ENCODE measurements at places on chromosomes 12 and 14.

DNA sequence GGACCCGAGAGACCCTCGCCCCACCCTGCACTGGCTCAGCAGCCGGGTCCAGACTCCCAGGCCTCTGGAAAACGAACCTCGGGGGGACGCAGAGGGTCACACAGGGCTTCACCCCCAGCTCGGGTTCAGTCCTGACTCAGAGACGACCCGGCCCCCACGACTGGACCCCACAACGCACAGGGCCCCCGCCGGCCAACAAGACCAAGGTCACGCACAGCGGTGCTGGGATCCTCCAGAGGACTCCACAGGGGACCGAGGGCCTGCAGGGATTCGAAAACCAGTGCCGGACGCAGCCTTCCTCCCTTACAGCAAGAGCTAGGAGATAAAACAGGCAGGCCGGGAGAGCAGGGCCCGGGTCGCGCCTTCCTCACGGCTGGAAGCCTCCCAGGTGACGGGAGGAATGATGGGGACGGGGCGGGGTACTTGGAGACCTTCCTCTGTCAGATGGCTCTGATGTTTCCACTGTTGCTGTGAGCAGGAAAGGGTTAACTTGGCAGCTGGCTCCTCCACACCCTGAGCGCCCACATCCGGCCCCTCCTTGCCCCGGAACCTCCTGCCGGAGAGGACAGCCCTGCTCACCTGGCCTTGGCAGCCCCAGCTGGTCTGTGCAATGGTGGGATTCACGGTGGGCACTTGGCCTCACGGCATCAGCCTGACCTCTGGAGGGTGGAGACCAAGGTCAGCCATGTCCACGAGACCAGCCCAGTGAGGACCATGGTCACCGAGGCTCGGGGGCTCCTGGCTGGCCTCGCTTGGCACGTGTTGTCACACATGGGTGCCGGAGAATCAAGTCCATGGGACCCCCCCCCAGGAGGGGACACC lies 46.2 kb downstream of the GALNT9 start:
- H3K36me3 ChIP-seq, result no peaks in the 10 kb centered on the region
- peak; percentile 5 for DNase-seq
- peaks cover 5% of the 10 kb centered on the region for H3K27me3 ChIP-seq
- H3K4me1 ChIP-seq, result peaks cover 19% of the 10 kb centered on the region
- peak overlapping the region; percentile 9 for H3K4me3 ChIP-seq

- H3K27ac ChIP-seq, result no peak overlapping the region
- H3K27me3 ChIP-seq, result no peaks in the 10 kb centered on the region
- H3K4me1 ChIP-seq, result no peaks in the 10 kb centered on the region
- H3K4me3 ChIP-seq, result no peak overlapping the region
Measured at GRCh38 chr12:52442600-52443061, 8.5 kb upstream of the KRT75 start.

DNA sequence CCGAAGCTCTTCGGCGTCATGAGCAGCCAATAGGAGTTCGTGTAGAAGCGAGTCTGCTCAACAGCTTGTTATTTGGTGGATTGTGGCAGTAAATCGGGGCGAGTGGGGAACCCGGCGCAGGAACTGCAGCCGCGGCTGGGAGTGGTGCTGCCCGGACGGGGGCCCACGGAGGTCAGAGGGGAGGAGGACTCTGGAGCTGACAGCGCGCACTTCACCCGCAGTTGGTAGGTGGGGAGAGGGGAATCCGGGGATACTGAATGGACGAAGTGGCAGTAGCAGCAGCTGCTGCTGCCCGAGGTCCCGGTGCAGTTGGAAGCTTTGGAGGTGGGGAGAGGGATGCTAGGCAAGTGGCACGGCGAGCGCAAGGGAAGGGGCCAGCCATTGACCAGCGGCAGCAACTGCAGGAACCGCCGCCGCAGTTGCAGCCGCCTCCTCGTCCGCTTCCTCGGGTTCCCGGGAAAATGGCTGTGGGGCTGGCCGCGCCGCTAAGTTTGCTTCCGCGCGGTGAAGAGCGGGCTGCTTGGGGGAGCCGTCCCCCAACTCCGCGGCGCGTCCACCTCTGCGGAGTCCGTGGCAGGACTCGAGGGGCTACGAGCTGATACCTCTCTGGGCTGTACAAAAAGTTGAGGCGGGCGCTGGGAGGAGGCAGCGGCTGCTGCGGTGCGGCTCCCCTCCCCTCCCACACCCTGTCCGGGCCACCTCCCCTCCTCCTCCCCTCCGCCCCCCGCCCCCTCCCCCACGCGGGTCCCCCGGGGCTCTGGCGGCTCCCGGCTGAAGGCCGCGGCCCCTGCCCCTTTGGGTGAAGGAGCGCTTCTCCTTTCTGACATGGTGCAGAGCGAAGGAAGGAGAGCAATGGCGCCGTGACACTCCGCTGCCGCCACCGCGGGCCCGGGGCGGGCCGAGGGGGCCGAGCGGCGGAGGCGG lies at the start of gene ARID4A:
Gene ARID4A (plus strand): TSS at position 79 of the 924 bp plus-strand sequence. CDS start 1,300 bp downstream, outside the sequence.
- no peaks in the 10 kb centered on the region for H3K27me3 ChIP-seq
- peak; percentile 20 for DNase-seq
- H3K4me3 ChIP-seq, result peak within 1 kb of the TSS; percentile 81
- H3K36me3 ChIP-seq, result peaks cover 18% of the 10 kb centered on the region
- H3K27ac ChIP-seq, result peak within 1 kb of the TSS; percentile 99

DNA sequence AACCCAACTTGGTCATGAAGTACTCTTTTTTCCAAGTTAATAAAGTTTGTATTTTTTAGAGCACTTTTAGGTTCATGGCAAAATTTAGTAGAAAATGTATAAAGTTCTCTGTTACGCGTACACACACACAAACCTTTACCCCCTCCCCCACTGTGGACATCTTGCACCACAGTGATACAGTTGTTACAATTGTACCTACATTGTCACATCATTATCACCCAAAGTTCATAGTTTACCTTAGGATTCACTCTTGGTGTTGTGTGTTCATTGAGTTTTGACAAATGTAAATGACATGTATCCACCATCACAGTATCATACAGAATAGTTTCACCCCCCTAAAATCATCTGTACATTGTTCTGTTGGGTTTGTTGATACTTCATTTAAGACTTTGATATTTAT lies 23.9 kb downstream of the PLEKHA5 start:
- H3K4me1 ChIP-seq, result no peaks in the 10 kb centered on the region
- no peak overlapping the region for H3K27ac ChIP-seq
- no peaks in the 10 kb centered on the region for H3K36me3 ChIP-seq
- DNase-seq, result no peak
- no peaks in the 10 kb centered on the region for H3K27me3 ChIP-seq
- no peak overlapping the region for H3K4me3 ChIP-seq

- no peak overlapping the region for H3K4me3 ChIP-seq
- no peaks in the 10 kb centered on the region for H3K4me1 ChIP-seq
- no peaks in the 10 kb centered on the region for H3K36me3 ChIP-seq
- H3K27me3 ChIP-seq, result no peaks in the 10 kb centered on the region
- no peak overlapping the region for H3K27ac ChIP-seq
Measured at GRCh38 chr12:42679466-42679865, 89.9 kb upstream of the PRICKLE1 start.

DNA sequence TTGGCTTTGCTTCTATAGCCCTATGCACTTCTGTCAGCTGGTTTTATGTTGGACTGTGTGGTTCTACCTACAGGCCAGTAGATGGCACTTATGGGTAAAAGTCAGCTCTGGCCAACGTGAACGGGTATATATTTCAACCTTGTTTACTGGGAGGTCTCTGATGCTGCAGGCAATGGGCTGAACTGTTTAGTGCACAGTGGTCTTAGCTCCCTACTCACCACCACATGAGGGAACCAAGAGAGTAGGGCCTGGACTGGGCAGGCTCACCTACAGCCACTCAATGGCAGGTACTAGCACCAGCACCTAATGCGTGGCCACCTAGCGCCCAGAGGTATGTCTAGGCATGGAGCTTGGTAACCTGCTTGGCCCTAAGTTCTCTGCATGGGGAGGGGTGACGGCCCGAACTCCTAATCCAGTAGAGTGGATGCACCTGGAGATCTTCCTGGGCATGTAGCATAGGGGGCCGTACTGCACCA lies 481.8 kb downstream of the TMEM117 start:
- H3K36me3 ChIP-seq, result no peaks in the 10 kb centered on the region
- H3K4me3 ChIP-seq, result no peak overlapping the region
- no peak for DNase-seq
- no peak overlapping the region for H3K27ac ChIP-seq
- no peaks in the 10 kb centered on the region for H3K27me3 ChIP-seq

DNA sequence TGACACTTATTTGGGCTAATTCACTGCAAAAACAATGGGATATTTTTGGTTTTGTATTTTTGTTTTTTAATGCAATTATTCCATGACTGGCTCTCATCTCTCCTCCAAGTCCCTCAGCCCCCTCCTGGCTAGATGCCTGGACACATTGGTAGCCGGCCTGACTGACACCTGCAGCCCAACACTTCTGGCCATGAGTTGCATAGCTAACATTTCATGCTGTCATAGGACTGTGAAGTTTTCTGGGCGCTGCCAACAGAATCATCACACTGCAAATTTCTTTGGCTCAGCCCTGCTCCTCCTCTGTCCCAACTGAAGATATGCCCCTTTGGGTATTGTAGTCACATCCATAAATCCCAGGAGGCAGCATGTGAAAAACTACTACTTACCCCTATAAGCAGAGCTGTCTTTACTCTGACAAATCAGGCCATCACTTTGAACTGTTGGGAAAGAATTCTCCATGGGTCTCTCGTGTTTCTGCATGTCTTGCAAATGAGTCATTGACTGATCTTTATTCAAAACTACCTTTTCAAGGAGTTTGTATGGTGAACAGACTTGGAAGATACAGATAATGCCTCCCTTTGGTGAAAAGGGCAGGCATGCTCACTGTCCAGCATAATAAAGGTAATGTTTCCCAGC lies 126.7 kb upstream of the LGR5 start:
- no peak for DNase-seq
- no peak overlapping the region for H3K27ac ChIP-seq
- H3K27me3 ChIP-seq, result no peaks in the 10 kb centered on the region
- H3K4me3 ChIP-seq, result no peak overlapping the region
- H3K36me3 ChIP-seq, result no peaks in the 10 kb centered on the region
- no peaks in the 10 kb centered on the region for H3K4me1 ChIP-seq

DNA sequence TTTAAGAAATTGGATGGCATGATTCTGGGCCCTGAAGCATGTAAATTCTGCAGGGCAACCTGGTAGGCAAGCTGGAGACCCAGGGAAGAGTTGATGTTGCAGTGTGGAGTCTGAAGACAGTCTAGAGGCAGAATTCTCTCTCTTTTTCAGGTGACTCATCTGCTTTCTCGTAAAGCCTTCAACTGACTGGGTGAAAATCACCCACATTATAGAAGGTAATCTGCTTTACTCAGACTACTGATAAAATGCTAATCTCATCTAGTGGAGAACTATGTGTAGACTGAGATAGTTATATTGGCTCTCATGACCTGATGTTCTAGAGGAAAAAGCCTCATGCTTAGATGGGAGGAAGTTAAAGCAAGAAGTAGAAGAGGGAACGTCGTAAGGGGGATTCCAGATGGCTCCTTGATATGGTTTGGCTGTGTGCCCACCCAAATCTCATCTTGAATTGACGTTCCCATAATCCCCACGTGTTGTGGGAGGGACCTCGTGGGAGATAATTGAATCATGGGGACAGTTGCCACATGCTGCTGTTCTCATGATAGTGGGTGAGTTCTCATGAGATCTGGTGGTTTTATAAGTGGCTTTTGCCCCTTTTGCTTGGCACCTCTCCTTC lies 723.8 kb downstream of the BCL11B start:
- no peak for DNase-seq
- H3K4me3 ChIP-seq, result no peak overlapping the region
- H3K27ac ChIP-seq, result no peak overlapping the region
- H3K27me3 ChIP-seq, result no peaks in the 10 kb centered on the region
- H3K36me3 ChIP-seq, result no peaks in the 10 kb centered on the region
- H3K4me1 ChIP-seq, result no peaks in the 10 kb centered on the region

GRCh38 chr14:20343092-20343861 lies at the start of gene PARP2:
TSS of gene PARP2 (plus strand) at chr14:20343635. CDS start at chr14:20343642, 7 bp downstream.
- DNase-seq, result peak; percentile 85
- H3K36me3 ChIP-seq, result peaks cover 4% of the 10 kb centered on the region
- H3K27ac ChIP-seq, result peak within 1 kb of the TSS; percentile 97
- peak within 1 kb of the TSS; percentile 93 for H3K4me3 ChIP-seq

DNA sequence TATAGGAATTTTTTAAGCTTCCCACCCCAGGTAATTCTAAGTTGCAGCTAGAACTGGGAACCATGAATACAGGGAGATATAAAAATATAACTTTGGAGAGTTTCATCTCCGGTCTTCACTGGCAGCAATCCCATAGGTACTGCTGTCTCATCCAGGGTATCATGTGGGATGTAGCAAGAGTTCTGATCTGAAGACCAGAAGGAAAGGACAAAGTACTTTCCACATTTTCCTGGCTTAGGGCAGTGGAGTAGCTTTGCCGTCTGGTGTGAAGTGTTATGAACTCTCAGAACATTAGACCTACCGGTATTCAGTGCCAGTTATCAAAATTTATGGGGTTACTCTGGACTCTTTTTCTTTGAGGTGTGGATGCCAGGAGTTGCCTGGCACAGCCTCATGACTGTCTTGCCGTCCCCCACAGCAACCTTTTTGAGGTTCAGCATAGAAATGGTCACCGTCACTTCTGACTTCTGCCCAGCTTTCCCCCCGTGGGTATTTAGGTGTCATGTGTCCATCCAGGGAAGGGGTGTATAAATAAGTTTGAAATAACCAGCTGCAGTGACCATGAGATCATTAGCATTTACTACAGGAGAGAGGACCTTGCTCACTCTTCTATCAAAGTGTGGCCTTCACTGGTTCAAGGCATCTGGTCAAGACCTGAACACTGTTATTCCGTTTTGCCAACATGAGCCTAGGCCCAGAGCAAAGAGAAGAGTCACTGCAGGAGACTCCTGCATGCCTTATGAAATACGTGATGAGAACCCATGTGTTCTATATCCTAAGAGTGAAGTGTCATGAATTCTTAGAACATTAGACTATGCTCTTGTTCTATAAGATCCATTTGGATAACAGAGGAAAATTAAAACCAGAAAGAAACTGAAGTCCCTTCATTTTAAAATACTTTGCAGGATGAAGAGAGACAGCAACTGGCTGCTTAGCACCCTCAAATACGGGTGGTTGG lies 22.2 kb downstream of the TMEM233 start:
- no peak for DNase-seq
- no peak overlapping the region for H3K27ac ChIP-seq
- H3K27me3 ChIP-seq, result no peaks in the 10 kb centered on the region

DNA sequence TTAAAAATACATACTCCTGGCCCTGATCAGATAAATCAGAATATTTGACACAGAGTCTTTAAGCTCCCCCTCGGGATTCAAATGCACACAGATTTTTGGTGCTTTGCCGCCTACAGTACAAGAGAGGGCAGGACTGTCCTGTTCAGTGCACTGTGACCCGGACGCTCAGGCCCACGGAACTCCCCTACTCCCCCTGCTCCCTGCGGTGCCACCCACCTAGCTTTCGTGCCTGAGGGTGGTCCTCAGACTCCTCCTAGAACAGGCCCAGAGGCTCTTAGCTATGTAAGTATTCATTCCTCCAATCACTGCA lies 13.7 kb upstream of the SERPINA3 start:
- no peaks in the 10 kb centered on the region for H3K27me3 ChIP-seq
- H3K4me3 ChIP-seq, result no peak overlapping the region
- no peak for DNase-seq
- no peak overlapping the region for H3K27ac ChIP-seq
- H3K4me1 ChIP-seq, result no peaks in the 10 kb centered on the region

- no peak overlapping the region for H3K27ac ChIP-seq
- DNase-seq, result no peak
- H3K4me1 ChIP-seq, result no peaks in the 10 kb centered on the region
- H3K36me3 ChIP-seq, result no peaks in the 10 kb centered on the region
Measured at GRCh38 chr14:95167177-95167576, 9.8 kb upstream of the DICER1 start.
